ENCODE measurements at places on chromosomes 1 and 21. TPM values are rescaled to one million over a fixed set of nuclear protein-coding genes. Genes with fewer than 3 reads are reported as not detected.

The GPR161 gene
- 30.8 TPM for total RNA-seq

The FAM163A gene
- not detected for total RNA-seq

The AGPAT3 gene
- 45.4 TPM for total RNA-seq

The ZNF697 gene
- 9.4 TPM for total RNA-seq

The FMN2 gene
- total RNA-seq: 3.5 TPM

The AADACL4 gene
- total RNA-seq: not detected

GRCh38 chr1:113292603-113293255, 97.6 kb upstream of the MAGI3 start:
- no peaks in the 10 kb centered on the region for H3K4me1 ChIP-seq
- H3K4me3 ChIP-seq: no peak overlapping the region
- peaks cover 27% of the 10 kb centered on the region for H3K27me3 ChIP-seq
- no peaks in the 10 kb centered on the region for H3K36me3 ChIP-seq

DNA sequence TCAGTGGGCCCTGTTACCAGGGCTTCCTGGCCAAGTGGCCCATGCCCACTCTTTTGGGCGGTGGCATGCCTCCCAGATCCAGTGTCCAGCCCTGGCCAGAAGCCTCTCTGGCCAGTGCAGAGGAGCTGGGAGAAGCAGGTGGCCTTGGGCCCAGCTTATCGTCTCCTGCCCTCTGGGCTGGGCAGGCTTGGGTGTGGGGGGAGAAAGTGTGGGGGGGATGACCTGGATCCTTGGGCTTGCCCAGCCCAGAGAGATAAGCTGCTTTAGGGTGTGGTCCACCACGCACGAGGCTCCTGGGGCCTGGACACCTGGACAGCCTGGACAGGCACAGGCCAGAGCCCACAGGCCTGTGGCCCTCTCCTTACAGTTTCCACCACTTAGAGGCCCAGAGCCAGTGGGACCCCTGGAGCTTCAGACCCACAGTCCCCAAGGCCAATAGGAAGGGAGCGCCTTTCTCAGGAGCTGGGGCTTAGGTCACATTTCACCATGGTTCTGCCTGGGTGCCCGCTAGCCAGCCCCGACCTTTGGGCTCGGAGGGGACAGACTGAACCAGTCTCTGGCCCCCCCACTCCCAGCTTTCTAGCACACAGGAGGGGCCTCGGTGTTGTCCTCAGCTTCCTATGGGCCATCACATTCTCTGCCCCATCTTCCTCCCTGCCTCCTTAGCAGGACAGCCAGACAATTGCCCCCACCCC, 1.8 kb downstream of the ESPN start:
- H3K4me1 ChIP-seq: peaks cover 27% of the 10 kb centered on the region
- no peak overlapping the region for H3K4me3 ChIP-seq
- peak; percentile 72 for DNase-seq
- H3K27me3 ChIP-seq: peaks cover 36% of the 10 kb centered on the region

- H3K4me3 ChIP-seq: no peak overlapping the region
- no peak for DNase-seq
- no peak overlapping the region for H3K27ac ChIP-seq
- H3K36me3 ChIP-seq: no peaks in the 10 kb centered on the region
- H3K27me3 ChIP-seq: peaks cover 9% of the 10 kb centered on the region
Observed at GRCh38 chr1:239107676-239108075, 278.7 kb upstream of the CHRM3 start.

- no peaks in the 10 kb centered on the region for H3K36me3 ChIP-seq
- H3K4me3 ChIP-seq: peak overlapping the region; percentile 95
- H3K27ac ChIP-seq: peak overlapping the region; percentile 99
- no peaks in the 10 kb centered on the region for H3K27me3 ChIP-seq
Observed at GRCh38 chr1:223845037-223845809, 524 bp downstream of the TP53BP2 start.
